ENCODE measurements at places on chromosomes 3 and 15.

GRCh38 chr3:127147291-127147885, 45.5 kb upstream of the PRR23E start:
- no peak for DNase-seq

- no peak for DNase-seq
Measured at GRCh38 chr15:98758224-98758623, 109.9 kb downstream of the IGF1R start.

GRCh38 chr15:32877252-32878019, 159.6 kb downstream of the GREM1 start:
- DNase-seq: no peak

DNA sequence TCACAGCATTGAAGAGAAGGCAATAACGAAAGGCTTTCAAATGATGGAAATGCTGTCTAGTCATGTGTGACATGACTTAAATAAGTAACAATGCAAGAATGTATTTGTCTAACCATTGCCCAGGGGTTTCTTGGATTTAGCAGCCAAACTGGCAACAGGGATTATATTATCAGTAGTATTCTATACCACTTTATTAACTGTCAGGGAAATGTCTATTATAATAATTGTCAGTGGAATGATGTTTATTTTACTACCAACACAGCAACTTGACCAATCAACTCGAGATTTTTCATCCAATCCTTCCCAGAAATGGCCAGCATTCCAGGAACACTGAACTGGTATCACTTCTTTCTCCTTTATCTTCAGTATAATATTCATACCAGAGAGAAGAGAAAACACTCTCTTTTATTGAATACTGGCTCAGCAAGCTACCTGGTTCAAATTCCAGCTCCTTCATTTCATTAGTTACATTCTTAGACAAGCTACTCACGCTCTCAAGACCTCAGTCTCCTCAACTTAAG, 66.2 kb downstream of the FOXP1 start:
- no peak for DNase-seq

GRCh38 chr3:182732232-182733015, 60.9 kb upstream of the ATP11B start:
- DNase-seq: no peak

Data from cortex of kidney (tissue), 1 donor.